Activated CD8-positive, alpha-beta memory T cell treated with anti-CD3 and anti-CD28 coated beads for 1 hour (primary cell): ENCODE measurements at places on chromosomes 2 and 18.

- DNase-seq, result no peak
These were observed 34.6 kb upstream of the DNER start for GRCh38 chr2:229748950-229749349.

DNA sequence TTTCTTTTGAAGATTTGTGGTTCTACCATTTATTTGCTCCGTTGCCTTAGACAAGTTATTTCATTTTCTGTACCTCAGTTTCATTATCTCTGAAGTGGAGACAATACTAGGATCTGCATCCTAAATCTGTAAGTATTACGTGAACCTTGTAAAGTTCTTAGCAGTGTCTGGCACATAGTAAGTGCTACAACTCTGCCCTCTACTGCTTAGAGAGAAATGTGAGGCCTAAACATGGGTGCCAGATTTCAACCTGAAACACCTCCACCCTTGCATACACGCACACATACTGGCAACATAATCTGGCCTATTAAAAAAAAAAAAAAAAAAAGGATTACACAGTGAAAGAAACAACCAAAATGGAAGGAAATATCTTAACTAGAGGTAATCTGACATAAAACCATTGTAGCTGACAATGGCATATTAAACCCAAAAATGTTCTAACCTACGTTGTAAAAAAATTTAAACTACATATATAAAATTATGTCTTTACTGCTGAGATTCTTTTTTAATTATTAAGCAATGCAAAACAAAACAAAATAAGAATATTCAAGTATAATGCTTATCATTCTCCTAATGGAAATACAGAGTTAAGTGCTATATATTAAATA is 132.6 kb downstream of the MAP2 start:
- no peak for DNase-seq

GRCh38 chr18:28728891-28729290 is 552.0 kb upstream of the CDH2 start:
- DNase-seq, result no peak

- no peak for DNase-seq
These were observed 49.7 kb downstream of the RASGRP3 start for GRCh38 chr2:33526132-33526531.

DNA sequence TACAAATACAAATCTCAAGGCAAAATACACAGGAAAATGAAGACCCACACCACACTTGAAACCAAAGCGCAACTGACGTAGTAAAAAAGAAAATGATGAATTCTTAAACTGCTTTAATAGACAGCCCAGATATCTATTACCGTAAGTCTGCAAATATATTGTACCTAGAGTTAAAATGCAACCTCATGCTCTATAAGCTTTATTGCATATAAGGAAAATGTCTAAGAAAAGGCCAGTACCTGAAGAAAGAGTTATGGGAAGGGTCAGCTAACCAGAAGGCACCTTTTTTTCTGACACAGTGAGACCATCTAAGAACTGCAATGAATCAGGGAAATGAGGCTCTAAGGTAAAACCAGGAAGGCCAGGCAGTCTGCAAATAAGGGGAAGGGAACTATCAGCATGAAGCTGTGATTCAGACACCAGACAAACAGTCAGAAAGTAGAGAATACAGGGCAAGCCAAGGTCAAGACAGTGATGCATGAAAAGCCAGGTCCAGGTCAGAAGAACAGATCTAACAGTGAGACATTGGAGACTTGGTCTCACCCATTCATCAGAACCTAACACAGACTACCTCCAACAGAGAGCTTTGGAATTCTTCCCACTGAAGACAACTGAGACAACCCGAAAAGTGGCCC is 46.9 kb downstream of the PDE11A start:
- DNase-seq, result no peak

GRCh38 chr2:20143263-20143662 is 81.7 kb downstream of the SDC1 start:
- no peak for DNase-seq

GRCh38 chr18:43222501-43222900 is 54.8 kb downstream of the SYT4 start:
- DNase-seq, result no peak

DNA sequence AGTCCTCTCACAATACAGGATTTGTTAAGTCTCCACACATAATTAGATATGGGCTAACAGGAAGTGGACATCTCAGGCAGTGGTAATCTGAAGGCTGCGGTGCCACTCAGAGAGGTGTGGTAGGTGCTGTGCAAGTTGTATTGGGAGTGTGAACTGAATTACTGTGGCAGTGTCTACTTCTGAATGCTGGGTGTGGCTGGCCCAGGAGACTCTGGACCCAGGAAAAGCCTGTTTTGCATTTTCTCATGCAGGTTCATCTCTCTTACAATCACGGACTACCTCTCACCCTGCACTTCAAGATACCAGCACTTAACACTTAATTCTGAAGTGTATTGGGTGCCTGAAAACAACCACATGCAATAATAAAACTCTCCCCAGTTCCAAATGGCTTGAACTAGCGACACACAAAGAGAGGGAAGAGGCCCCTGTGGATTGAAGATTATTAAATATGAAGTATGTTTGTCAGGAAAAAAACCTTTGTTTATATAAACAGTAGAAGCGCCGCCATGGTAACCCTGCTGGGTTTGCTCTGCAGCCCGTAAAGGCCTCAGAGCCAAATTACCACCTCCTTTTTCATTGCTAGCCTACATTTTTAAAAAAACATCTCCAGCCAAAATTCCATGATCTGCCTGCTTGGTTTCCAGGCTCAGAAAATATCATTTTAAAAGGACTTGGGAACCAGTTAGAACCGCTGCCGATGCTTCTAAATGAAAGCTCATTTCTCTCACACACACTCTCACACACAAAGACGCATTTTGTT is 77.5 kb downstream of the GFPT1 start:
- no peak for DNase-seq

DNA sequence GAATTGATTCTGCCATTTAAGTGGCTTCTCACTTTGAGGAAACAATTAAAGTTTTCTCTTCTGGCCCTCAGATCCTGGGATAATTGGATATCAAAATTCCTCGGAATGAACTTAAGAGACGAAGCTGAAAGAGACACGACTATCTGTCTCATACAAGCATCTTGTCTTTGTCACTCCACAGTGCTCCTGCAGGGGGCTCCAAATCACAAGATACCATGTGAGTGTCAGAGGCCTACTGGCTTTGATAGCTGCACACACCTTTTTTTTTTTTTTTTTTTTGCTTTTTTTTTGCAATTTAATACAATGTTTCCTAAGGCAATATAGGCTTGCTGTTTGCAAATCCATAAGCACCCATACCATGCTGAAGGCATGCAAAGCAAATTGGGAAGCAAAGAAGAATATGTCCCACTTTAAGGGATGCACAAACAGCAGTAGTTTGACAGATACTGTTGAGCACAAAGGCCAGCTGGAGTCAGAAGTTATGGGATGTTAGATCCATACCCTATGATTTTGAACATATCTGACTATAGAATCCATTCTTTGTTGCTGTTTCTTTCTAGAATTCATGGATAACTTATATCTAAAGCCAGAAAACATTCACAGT is 109.0 kb upstream of the CBLN2 start:
- DNase-seq, result no peak

DNA sequence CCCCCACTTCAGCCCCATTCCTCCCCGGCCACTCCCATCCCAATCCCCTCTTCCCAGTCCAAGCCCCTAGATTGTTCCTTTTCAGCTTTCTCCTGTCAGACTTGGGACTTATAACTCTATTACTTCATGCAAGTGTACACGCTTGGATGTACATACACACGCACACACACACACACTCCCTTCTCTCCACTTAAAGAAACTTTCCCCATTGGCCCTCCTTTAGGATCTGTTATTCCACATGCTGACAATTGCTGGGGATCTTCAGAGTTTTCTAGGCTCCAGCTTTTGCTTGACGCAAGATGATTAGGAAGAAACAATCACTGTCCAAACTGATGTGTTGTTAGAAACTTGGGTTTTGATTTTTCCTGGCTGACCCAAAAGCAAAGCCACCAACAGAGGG is 75.4 kb downstream of the CDK15 start:
- DNase-seq, result no peak

GRCh38 chr2:40642237-40642636 is 190.3 kb upstream of the SLC8A1 start:
- DNase-seq, result no peak

- DNase-seq, result no peak
These were observed 15.9 kb downstream of the TWIST2 start for GRCh38 chr2:238863749-238864206.

GRCh38 chr2:233480490-233481202 is 85.9 kb downstream of the USP40 start:
- no peak for DNase-seq

DNA sequence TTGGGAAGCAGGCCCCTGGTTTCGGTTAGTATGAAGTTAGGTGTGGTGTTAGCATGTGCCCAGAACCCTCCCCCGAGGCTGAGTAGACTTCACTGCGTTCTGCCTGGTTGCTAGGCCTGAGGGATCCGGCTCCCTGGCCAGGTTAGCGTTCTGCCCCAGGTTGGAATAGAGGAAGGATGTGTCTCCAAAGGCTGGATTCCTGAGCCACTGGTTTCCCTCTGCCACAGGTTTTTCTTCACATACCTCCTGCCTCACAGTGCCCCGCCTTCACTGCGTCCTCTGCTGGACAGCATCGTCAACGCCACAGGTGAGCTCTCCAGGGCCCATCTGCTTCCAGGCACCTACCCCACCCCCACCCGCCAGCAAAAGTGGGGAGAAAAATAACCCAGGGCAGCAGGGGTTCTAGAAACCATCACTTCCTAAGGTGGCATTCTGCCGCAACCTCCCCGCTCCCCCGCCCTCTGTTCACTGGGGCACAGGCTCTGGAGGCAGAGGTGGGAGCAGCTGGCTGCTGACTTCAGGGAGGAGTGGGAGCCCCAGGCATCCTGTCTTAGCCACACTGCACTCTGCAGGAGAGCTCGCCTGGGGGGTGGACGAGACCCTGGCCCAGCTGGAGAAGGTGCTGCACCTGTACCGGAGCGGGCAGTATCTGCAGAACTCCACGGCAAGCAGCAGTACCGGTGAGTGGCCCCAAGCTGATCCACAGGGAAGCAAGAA is 7.1 kb downstream of the PKDCC start:
- no peak for DNase-seq

DNA sequence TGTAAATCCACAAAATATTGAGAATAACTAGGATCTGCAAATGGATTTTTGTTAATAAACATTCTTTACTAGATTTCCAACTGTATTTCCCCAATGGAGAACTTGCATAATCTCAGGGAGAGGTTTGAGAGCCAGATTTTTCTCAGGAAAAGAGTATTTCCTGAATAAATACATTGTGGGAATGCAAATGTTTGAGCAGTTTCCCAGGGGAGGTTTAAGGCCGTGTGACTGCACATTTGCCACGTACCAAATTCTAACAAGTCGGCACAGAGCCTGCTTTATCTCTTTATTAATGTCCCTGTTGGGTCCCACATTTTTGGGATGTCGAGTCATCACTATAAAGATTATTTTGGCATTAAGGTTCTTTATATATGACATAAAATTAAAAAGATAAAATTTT is 27.0 kb downstream of the TFPI start:
- DNase-seq, result no peak

DNA sequence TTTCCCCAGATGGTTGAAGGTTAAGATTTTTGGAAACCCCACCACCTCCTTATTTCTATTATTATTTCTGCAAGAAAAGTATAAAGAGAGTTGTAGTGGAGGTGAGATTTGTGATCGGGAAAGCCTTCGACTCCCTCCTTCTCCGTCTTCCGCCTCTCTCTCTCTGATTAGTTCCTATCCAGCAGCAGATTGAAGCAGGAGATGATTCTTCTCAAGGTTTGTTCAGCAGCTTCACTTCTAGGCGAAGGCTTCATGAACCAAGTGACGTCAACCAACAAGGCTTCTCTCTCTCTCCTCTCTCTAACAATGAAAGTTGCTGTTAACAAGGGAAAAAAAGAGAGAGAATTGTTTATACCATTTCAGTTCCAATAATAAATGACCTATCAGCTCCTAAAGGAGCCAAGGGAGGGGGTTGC is at the start of gene BAZ2B:
Gene BAZ2B, minus strand, starts transcription at position 263 of the 416 bp plus-strand sequence. CDS start 137,829 bp downstream, outside the sequence.
- DNase-seq, result no peak

- DNase-seq, result no peak
These were observed 298.8 kb downstream of the RPRM start for GRCh38 chr2:153179808-153180207.

- DNase-seq, result no peak
These were observed 577 bp upstream of the GLI2 start for GRCh38 chr2:120734930-120735651.

GRCh38 chr2:232325324-232326273 is 53.0 kb upstream of the ALPP start:
- DNase-seq, result no peak

GRCh38 chr2:12534646-12535263 is 182.0 kb upstream of the TRIB2 start:
- no peak for DNase-seq

DNA sequence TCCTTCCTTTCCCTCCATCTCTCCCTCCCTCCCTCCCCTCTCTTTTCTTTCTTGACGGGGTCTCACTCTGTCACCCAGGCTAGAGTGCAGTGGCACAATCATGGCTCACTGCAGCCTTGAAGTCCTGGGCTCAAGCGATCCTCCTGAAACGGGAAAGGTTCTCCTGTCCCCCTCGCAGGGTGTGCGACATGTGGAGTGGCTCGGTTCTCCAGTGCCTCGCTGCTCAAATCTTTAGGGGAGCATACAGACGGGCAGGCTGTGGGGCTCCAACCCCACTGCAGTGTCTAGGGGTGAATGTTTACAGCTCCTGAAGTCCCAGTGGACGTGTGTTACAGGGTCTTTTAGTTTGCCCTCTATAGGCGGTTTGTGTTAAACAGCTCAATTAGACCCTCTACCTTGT is 74.0 kb downstream of the MEX3C start:
- DNase-seq, result no peak

DNA sequence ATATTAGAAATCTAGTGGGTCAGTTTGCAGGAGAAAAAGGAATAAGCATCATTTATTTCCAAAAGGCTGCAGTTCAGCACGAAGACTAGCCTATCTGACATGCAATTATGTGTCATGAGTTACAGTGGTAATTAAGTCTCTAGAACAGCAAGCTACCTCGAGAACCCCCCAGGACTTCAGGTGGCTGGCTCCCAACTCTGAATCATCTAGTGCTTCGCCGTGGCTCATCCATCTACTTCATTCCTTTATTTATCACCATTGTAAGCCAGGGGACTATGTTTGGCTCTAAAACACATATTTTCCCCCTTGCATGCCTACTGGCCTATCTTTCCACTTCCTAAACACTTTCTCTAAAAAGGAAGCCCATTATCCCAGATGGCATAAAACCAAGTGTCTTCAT is 121.6 kb downstream of the TXNL1 start:
- no peak for DNase-seq

- no peak for DNase-seq
These were observed 101.0 kb upstream of the CTDP1 start for GRCh38 chr18:79578396-79579260.

DNA sequence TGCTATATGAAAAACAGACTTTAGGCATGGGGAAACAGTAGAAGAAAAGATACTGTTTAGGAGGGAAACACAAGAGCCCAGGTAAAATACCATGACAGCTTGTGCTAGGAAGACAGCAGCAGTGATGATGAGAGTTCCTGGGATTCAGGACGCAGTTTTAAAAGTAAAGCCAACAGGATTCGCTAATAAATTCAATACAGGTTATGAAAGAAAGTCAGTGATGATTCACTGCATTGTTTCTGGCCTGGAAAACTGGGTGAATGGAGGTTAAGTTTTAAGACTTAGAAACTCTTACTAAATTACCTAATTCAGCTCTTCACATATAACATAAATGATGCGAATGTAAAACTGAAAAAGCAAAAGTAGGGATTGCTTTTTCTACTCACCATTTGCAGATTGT is 27.9 kb upstream of the RNU4ATAC start:
- no peak for DNase-seq
